Stimulated activated CD4-positive, alpha-beta T cell treated with anti-CD3 and anti-CD28 coated beads, Interleukin-1b, Interleukin-23, amount 100 ng/mL, for 1 hour (primary cell): ENCODE measurements at places on chromosomes 2 and 18.

DNA sequence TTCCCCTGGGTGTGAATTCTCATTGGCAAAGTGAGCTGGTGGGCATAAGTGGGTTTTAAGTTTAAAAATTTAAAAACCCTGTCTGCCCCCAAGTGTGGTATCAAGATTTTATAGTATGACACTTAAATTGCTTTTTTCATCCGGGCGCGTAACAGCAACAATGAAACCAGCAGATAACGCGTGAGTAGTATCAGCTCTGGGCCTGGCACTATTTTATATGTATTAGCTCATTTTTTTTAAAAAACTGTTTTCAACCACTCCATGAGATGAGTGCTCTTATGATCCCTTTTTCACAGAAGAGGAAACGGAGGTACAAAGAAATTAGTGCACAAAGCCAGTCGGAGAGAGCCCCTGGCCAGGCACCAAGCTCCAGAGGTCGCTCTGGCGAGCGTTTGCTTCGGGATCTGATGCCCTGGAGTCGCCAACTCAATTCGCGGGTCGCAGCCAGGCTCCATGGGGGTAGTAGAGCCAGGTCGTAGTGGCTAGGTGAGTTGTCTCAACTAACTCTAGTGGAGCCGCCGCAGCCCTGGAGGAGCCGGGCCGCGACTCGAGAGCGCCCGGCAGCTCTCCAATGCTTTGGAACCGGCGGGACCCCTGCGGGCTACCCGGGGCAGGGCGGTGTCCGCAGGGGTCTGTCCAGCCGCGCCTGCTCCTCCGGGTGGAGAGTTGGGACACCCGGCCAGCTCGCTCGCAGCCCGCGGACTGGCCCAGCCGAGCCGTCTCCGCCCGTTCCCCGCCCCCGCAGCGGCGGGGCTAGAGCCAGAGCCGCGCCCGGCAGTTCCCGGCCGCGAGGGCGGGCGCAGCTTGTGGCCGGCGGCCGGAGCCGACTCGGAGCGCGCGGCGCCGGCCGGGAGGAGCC is at the start of gene IL1R1:
Gene IL1R1, plus strand, starts transcription at position 777 of the 859 bp plus-strand sequence. CDS start 14,979 bp downstream, outside the sequence.
- DNase-seq, result no peak

DNA sequence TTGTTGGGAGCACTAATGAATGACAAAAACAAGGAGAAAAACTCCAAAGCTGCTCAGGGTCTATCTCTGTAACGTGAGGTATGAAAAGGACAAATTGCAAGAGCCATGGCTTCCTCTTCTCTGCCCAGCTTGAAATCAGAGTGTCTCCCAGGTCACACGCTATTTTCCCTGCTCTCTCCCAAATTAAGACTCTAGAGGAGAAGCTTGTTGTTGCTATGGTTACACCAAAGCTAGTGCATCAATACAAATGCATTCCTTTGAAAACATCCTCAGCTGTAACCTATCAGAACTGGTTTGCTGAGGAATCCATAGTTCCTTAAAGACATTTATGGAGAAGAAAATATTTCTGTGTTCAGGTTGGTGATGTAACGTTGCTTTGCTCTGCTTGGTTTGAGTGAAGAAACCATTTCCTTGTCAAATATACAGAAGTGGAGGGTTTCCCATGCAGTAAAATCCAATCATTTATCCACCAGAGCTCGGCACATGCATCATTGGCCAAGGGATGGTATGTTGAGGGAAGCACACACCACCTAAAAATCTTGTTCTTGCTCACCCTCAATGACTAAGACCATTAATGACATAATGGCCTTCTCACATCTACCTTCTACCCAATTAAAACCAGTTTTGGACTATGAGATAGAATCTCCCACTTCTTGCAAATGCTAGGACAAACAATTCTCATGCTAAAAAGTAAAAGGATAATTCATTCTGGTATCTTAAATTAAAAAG is 2135.6 kb upstream of the CELF4 start:
- no peak for DNase-seq

DNA sequence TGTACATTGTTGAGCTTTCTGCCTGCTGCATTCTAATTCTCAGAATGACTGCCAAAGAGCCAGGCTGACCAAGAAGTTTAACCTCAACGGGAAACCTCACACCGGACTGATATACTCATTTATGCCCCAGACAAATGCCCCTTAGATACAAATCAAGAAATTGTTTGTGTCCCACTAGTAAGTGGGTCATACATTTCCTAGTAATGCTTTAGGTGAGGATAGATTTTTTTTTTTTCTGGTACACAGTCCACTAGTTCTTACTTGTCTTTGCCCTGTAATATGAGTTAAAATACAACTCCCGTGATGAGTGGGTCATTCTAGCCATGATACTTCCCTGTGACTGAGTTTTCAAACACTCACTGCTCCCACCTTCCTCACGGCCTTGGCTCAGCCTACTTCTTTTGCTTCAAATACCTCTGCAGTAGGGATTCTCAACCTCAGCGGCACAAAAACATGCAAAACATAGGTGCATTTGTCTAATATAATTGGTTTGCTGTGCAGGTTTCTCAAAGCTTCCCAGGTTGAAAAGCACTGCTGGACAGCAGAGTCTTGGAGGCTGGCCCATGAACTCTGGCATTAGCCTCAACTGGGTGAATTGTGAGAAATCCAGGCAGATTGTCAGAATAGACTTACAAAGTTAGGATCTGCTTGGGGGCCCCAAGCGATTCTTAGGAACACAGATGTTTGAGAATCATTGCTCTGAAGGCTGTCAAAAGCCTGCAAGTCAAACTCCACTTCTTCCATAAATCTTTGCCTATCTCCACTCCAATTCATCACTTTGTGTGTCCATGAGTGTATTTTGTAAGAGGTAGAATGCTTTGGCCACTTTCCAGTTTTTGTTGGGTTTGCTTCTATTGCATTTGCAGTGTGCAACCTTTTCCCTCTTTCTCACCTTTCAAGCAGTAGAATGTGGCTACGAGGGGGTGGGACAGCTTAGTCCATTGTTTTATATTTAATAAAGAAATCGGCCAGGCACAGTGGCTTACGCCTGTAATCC is 35.5 kb downstream of the TGIF1 start:
- DNase-seq, result no peak

- DNase-seq, result no peak
Measured at GRCh38 chr2:215831296-215831913, 181.9 kb downstream of the MREG start.

DNA sequence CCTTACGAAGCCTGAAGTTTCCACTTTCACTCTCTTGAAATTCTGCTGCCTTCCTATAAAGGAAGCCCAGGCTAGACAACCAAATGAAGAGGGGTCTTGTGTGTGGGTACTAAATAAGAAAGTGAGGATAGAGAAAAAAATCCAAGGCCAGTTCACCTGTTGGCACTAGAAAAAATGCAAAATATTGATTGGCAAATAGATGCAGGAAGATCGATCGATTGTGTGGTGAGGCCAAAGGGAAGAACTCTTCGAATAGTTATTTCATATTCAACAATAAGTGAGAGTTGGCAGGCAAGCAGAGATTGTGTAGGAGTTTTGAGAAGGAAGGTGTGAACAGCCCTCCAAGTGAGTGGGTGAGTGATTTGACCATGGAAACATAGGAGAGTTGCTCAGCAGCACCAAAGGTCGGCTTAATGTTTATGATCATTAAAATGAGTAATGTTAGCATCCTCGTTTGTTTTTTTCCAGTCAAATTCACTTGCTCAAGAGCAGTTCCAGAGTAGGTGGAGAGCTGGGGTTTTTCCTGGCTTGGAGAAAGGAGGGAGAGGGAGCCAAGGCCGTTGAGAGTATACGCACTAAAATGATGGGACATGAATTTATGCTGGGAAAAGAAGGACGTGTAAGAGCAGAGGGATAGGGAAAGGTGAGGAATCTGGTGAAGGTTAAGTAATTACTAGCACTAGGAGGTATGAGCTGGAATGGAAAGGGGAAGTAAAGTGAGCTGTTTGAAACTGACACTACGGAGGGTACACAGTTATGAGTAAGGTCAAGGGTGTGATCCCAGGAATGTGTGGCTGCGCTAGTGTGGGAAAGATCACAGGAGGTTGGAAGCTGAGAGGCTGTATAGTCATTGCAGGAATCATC is 1.1 kb upstream of the NAPG start:
- DNase-seq, result no peak

DNA sequence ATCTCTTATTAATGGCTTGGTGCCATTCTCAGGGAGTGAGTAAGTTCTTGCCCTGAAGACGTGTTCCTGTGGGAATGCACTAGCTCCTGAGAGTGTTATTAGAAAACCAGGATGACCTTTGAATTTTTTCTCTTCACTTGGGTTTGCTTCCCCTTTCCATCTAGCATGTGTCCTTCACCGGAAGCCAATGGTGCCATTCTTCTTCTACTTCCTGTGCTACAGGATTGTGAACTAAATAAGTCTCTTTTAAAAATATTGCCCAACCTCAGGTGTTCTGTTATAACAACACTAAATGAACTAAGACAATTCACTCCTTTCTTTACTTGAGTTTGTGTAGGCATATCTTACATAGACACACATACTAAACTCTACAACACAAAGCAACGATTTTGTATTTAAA is 447.0 kb downstream of the SOX11 start:
- no peak for DNase-seq

DNA sequence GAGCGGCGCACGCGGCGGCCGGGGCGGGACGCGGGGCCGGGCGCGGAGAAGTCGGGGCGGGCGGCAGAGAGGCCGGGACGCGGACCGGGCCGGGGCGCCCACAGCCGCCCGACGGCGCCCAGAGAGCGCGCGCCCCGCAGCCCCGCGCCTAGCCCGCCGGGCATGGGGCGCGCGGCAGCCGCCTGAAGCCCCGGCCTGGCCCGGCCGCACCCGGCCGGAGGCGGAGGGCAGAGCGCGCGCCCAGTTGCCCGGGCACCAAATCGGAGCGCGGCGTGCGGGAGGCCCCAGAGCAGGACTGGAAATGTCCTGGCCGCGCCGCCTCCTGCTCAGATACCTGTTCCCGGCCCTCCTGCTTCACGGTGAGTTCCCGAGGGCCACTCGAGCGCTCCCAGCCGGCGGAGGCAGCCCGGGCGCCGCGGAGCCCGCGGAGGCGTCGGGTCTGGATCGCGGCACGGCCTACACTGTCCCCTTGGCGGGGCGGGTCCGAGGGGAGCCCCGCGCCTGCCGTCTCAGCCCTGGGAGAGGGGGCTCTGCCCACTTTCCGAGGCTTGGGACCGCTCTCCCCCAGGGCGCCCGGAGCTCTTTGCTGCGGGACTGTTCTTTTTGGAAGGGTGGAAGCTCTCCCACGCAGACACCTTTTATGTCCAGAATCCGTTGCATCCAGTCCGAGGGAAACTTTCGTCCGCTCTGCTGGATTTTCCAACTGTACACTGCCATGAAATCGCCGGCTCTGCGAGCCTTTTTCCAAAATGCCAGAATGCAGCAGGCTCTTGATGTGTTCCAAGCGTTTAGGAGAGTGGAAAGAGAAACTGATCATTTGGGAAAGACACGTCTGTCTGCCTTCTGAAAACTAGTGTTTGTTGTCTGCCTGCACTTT is 484 bp downstream of the APCDD1 start:
- no peak for DNase-seq

DNA sequence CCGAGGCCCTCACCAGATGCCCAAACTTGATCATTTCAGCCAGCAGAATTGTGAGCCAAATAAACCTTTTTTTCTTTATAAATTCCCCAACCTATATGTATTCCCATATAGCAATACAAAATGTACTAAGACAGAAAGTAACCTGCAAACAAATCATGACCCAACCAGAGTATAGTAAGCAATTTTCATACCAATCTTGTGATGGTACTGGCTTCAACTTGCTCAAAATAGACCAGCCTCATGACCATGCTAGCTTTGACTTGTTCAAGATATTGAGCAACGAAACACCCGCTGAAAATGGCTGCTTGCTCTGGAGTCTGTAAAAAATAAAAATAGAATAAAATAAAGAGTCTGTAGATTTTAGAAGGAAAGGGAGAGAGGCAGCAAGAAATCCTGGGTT is 97.6 kb downstream of the C1D start:
- DNase-seq, result no peak
